Fibroblast of the conjunctiva (primary cell): ENCODE measurements at places on chromosomes 2 and 18.

GRCh38 chr2:68789603-68790002, 55.0 kb downstream of the ARHGAP25 start:
- DNase-seq, result no peak

GRCh38 chr18:72903033-72903432, 35.2 kb upstream of the NETO1 start:
- no peak for DNase-seq

DNA sequence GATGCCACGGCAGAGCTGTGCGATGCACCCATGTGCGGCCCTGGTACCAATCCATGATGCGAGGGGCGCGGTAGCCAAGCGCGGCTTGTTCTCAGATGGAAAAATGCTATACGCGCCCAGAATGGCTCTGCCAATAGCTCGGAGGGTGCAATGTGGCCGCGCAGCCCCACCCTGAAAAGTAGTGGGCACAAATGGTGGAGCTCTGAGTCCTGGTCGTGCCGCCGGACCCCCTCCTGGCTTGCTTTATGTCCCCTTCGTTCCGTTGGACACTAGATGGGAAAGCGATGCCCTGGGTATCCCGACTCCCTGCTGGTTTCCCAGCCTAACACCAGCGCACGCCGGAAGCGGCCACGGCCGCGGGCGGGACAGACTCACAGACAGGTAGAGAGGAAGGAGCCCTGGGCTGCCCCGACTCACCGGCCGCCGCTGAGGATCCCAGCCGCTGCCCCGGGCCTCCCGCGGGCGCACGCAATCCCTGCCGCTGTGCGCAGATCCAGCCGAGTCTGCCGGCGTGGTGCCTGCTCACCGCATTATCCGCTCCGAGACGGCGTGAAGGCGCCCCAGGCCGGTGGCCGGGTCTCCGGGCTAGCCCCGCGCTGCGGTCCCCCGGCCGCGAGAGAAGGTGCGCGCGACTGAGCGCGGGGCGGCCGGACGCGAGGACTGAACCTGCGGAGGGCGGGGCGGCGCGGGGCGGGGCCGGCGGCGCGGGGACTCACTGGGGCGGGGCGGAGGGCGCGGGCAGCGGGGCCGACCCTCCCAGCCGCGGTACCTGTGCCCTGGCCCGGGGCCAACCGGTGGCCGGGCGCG, at the start of gene CDC42EP3:
Gene CDC42EP3 (minus strand): TSS at position 634 of the 807 bp plus-strand sequence. CDS start 25,055 bp downstream, outside the sequence.
- no peak for DNase-seq

DNA sequence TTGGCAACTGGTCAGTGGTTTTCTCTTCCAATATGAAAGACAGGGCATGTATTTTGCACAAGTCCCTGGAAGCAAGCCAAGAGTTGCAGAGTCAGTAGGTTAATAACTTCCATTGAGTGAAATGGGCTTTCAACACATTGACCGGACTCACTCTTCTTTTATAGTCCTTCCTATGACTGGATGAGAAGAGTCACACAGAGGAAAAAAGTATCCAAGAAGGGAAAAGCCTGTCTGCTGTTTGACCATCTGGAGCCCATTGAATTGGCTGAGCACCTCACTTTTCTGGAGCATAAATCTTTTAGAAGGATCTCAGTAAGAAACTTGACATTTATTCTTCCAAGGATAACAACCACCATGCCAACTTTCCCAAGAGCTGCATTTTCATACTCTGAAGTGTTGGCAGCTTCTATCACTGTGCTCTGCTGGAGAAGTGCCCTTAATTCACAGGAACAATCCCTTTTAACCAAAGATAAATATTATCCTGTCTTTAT, 45.4 kb downstream of the RASGRP3 start:
- peak; percentile 83 for DNase-seq

DNA sequence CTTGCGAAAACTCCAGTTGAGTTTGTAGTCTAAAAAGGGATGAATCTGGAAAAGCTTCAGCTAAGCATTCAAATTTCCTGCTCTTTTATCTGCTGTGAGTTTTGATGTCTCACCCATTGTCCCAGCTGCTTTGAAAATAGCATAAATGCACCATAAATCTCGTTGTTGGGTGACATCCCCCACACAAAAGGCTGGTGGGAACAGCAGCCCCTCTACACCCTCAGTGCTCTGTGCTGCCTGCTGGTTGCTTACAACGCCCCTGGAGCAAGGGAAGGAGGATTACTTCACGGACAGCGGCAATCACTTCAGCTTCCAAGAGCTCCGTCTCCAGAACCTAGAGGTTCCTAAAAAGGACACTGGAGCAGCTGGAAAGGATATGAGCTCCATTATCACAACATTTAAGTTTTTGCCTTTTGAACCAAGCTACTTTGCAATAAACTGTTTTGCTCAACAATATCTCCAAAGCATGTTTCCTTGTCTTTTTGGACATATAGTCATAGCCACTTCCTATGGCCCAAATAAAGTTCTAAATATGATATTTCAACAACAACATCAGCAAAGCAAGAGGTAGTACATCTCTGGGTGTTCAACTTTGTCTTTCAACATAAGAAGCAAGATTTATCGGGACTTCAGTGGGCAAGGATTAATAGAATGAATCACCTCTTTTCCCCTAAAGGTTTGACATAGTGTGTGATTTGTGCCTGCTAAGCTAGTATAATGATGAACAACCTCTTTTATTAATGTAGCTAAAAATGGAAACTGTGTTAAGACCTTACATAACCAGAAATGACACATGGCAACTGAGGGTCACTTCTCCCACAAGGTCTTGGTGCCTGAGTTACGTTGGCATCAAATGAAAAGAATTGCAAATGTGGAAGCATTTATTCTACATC, 413.5 kb downstream of the TXNL1 start:
- DNase-seq, result no peak

GRCh38 chr18:9994026-9994570, 80.3 kb downstream of the VAPA start:
- no peak for DNase-seq

DNA sequence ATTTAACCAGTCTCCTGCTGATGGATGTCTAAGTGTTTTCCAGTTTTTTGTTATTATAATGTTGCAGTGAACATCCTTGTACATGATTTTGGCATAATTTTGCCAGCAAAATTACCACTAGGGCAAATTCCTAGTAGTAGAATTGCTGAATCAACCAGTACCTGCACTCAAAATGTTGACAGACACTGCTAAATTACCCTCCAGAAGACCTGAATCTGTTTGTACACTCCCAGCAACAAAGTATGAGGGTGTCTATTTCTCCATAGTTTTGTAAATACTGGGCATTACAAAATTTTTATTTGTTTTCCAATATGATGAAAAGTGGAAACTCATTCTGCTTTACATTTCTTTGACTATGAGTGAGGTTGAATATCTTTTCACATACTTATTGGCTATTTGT, 11.2 kb upstream of the MAT2A start:
- DNase-seq, result no peak

- no peak for DNase-seq
Observed at GRCh38 chr18:66764230-66764629, 160.3 kb upstream of the CDH19 start.

GRCh38 chr2:206533977-206534376, 90.6 kb downstream of the ADAM23 start:
- DNase-seq, result no peak

DNA sequence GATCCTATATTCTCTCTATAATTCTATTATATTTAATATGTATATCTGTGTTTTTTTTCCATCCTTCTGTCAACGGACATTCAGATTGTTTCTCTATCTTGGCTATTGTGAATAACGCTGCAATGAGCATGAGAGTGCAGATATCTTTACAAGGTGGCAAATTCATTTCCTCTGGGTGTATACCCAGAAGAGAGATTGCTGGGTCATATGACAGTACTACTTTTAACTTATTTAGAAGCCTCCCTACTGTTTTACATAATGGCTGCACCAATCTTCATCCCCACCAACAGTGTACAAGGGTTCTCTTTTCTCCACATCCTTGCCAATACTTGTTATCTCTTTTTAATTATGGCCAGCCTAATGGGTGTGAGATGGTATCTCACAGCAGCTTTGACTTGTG, 66.5 kb downstream of the TSPYL6 start:
- no peak for DNase-seq

GRCh38 chr2:233353101-233353768, 1.1 kb upstream of the DGKD start:
- no peak for DNase-seq

DNA sequence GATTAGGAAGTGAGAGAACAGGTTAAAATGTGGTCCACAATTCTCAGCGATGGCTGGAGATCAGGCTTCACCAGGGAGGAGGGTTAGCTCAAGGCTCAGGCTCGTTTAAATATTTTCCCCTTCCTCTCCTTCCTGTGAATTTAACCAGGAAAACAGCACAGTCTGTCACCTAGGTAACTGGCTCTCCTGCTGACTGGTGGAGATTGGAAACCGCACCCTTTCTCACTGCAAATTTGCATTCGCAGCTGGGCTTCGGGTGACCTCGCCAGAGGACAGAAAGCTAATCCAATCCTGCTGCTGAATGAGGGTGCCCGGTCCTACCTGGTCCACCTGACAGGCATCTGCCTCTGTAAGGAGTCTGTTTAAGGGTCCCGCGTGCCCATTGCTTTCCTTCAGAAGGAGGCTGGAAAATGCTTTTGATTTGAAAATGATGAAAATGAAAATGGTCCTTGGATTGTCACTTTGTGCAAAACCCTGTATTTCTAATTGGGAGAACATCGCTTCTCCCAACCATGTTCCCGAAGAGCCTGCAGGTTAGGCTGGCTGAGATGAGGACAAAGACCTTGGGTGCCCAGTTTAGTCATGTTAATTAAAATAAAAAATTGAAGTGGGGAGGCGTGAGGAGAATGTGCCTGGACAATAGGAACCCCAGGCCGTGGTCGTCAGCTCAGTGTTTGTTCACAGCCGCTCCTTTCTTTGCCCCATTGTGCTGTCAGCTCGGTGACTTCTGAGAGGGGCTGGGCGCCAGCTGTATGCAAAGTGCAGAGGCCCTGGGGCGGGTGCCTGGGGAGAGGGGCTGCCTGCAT, 43.4 kb upstream of the MTCL1 start:
- DNase-seq, result no peak

DNA sequence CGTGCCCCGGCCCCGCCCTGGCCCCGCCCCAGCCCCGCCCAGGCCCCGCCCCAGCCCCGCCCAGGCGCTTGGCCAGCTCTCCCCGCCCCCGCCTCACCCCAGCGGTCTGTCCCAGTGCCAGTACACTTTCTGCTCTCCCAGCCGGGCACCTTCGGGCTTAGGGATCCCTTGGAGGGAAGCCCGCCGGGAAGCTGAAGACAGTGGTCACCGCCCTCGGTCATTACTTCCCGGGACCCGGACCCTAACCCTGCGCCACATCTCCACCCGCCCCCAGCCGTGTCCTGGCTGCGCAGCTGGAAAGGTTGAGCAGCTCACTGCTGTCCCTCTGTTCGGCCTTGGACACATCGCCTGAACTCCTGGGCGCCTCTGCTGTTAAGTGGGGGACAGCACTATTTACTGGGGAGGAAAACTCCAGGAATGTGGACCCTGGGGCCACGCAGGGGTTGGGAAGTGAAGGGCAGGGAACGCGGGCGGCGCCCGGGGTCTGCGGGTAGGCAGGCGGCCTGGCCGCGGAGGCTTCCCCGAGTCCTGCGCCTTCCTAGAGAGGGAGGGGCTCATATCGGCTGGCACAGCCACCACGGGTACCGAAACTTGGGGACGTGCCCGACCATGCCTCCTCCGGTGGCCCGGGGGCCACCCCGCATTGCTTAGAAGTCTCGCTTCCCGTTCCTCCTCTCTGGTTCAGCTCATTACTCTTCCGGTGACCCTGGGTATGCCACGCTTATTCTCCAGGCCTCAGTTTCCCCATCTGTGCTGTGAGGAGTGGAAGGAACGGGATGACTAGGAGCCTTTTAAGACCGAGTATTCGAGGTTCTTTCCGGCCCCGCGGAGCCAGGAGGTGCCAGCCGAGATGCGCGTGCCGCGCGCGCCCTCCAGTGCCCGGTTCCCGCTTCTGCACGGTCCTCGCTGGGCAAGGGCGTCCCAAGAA, 121.0 kb downstream of the GYPC start:
- DNase-seq, result peak; percentile 44

DNA sequence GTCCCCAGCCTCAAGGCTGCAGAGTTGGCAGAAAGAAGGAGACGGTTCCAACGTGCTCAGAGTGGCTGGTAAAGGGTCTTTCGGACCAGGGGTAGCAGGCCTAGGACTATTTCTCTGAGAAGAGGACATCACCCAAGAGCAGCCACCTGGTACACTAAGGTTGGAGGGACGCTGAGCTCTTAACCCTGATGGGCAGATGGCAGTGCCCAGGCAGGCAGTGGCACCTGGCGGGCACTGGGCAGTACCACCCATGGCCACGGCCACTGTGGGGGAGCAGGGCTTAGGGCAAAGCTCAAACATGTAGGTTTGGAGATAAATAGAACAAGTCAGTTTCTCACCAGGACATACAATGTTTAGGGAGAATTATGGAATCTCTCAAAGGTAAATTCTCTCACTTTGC, 53.5 kb downstream of the MBP start:
- no peak for DNase-seq

DNA sequence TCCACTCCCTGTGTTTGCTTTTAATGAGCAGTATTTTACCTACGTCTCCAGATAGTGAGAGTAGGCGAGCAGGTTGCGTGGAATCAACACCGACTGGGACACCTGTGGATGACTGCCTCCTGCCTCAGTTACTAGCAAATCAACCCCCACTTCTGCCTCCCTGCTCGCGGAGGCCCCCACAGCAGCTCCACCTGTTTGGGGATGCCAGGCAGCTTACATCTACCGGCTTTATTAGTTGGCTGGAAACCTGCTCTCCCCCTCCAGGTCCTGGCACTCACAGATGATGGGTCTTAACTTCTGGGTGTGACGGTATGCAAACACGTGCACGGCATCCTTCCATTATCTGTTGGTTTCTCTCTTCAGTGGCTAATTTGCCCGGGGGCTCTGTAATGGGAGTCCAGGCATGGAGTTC, 164.4 kb upstream of the SESTD1 start:
- DNase-seq, result no peak

DNA sequence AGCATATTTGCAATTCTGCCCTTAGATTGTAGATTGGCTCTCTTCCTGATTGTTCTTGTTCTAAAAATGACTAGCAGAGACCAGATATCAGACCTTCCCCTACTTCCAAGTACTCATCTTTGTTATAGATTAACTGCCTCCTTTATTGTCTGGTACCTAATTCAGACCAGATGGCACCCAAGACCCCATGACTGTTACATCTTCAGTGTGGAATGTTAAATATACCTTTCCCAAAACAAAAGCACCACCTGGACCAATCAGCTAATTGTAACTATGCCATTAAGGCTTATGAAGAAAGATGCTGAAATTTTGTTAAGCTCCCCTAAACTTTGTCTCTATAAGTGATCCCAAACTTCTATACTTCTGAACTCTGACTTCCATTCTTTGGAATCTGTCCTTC, 12.0 kb upstream of the TFPI start:
- no peak for DNase-seq
